Hair follicular keratinocyte (primary cell): ENCODE measurements at places on chromosomes 13 and 19. TPM values are rescaled to one million over a fixed set of nuclear protein-coding genes. Genes with fewer than 3 reads are reported as not detected.

SIGLEC10 gene
- total RNA-seq, result not detected in 2 replicates

PABPC3 gene
- total RNA-seq, result 0.04 TPM in 1 of 2 replicates, not detected in the other

ZNF527 gene
- 1.2 and 1.6 TPM in 2 replicates for total RNA-seq

CRX gene
- not detected in 2 replicates for total RNA-seq

ACP7 gene
- total RNA-seq, result 3.0 and 3.7 TPM in 2 replicates

DCLK1 gene
- total RNA-seq, result 0.08 TPM in 1 of 2 replicates, not detected in the other

FXYD3 gene
- total RNA-seq, result 194 and 479 TPM in 2 replicates

METTL21C gene
- not detected in 2 replicates for total RNA-seq

RTBDN gene
- total RNA-seq, result not detected in 2 replicates

GGACT gene
- 5.3 and 8.7 TPM in 2 replicates for total RNA-seq

PRTN3 gene
- total RNA-seq, result not detected in 2 replicates

CGB8 gene
- total RNA-seq, result not detected in 2 replicates

TEX101 gene
- not detected in 2 replicates for total RNA-seq

ZNF493 gene
- total RNA-seq, result 1.1 and 2.1 TPM in 2 replicates
